ENCODE measurements at places on chromosomes 2 and 18.

DNA sequence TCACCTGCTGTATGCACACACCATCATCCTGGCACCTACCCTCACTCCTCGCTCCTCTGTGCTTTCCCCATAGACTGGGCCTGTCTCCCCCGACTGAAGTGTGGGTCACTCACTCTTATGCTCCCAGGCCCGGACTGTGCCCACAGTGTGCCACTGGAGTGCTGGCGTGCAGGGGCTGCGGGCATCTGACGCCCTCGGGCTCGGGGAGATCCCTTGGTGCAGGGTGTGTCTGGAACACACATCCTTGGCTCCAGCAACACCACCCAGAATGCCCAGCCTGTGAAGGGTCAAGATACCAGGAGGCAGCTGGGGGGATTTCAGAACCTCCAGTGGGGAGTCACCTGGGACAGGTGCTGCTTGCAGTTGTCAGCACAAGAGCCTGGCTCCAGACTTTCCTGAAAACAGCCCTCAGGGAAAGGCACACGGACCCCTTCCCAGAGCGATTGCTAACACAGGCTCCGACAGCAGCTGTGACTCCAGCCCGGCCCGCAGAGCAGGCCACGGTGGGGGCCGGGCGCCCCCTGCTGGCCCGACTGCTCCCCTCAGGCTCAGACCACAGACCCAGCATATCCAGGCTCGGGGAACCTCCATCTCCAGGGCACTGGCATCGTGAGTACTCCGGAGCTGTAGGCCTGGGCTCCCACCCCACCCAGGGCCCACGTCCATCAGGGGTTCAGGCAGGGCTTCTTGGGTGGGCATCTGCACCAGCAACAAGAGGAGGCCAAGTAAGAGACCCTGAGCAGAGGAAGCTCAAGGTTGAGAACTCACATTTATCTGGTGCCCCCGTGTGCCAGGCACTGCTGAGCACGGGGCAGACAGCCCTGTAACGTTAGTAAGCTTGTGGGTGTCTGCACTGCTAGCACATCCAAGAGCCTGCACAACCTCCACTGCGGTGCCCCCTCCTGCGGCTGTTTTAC lies 8.6 kb downstream of the HS1BP3 start:
- no peak for DNase-seq

- no peak for DNase-seq
Observed at GRCh38 chr2:108413711-108414095, 35.3 kb upstream of the GCC2 start.

GRCh38 chr2:20449501-20450200 lies 2.8 kb downstream of the RHOB start:
- no peak for DNase-seq

- DNase-seq, result no peak
Observed at GRCh38 chr2:224611938-224612337, 26.8 kb upstream of the CUL3 start.

DNA sequence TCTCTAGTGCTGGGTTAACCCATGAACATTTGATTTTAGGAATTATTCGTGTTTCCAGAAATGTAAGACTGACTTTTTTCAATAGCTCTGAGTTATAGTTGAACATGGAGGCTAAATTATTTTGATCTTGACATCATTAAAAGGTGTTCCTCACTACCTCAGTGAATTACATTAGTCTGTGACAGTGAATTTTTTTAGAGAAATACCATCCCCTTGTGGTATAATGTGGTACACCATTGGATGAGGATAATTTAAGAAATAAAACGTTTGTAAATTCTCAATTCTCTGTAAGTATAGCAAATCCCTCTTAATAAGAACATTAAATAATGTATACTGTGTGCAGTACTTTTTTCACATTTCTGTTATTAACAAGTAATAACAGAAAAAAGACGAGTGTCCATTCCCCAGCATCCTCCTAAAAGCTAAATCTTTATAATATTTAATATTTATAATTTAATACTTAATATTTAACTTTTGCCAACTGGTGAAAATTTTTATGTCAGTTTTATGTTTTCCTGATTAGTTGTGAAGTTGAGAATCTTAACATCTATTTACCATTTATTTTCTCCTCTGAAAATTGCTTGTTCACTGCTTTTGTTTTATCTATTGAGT lies 70.3 kb upstream of the CWC22 start:
- DNase-seq, result no peak

DNA sequence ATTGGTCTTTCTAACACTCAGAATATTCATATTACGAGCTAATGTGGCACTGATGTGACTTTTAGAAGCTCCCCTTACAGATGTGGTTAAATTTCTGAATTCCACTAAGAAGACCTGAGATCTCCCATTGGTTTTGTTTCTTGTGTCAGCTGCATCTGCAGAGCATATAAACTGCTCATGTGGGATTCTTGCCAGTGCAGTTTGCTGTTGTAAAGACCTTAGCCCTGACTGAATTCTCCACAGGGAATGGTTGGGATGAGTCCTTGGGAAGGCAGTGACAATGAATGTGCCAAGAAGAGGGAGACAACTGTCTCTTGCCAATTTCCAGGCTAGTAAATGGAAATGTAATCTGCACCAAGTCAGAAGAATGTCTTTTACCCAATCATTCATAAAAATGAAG lies 94.1 kb downstream of the PTPRM start:
- no peak for DNase-seq

All from iPS DF 6.9 (cell line).